Bone marrow (tissue), 2 donors: ENCODE measurements at places on chromosomes 7 and 10.

GRCh38 chr7:33854801-33855350 lies 50.5 kb upstream of the BMPER start:
- no peak for DNase-seq

DNA sequence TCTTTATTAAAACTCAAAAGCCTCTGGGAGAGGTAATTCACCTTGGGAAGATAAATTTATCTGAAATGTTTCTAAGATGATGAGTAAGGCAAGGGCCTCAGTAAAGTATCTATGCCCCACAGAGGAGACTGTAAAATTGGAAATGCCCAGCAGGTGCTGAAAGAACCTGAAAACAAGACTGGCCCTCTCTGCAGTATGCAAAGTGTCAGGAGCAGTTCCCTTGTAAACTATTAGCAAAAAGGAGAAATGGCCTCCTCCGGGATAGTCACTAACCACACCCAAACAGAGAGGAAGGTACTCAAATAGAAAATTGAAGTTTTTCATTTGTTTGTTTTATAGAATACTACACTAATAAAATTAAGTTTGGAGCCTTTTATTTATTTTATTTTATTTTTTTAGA lies 81.2 kb downstream of the FZD1 start:
- no peak for DNase-seq

GRCh38 chr10:69346776-69347175 lies 68.5 kb downstream of the HK1 start:
- DNase-seq = no peak

- no peak for DNase-seq
These were observed 131.9 kb downstream of the SRPK2 start for GRCh38 chr7:105256761-105257231.

DNA sequence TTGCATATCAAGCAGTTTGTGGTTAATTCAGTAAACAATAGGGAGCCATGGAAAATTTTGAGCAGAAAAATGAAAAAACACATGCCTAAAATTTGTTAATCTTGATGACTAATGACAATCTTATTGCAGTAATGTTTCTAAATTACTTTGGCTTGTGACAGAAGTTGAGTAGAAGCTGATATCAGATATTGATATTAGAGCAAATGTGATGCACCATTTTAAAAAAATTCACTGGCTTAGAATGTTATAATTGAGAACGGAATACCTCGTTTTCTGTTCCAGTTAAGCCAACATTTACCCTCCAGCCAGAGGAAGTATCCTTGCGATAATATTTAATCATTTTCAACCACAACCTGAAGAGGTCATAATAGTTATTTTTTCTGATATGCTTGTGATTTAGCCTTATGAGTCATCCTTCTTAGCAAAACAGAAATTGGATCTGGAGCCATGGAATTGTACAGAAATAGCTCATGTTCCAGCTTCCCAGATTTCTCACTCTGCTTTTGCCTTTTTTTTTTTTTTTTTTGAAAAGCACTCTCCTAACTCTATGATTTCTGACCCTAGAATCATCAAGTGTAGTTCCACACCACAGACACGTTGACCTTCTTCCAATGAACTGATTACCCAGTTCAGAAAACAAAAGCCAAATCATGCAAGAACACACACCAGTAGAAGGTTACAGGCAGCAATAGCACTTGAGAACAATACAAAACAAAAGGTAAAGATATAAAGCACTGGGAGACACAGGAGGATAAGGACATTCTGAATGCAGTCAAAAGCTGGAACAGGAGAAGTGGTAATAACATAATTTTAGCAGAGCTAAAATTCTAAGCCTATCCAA lies 96.8 kb upstream of the PHYHIPL start:
- DNase-seq = no peak

- DNase-seq = no peak
These were observed 38.2 kb downstream of the ANTXRL start for GRCh38 chr10:46325021-46325420.
